Chondrocyte (in vitro differentiated cells): ENCODE measurements at places on chromosomes 4 and X. TPM values are rescaled to one million over a fixed set of nuclear protein-coding genes. Genes with fewer than 3 reads are reported as not detected.

HDX gene
- 4.0 to 4.5 TPM (median 4.2 TPM) in 3 replicates for total RNA-seq

GRCh38 chr4:1337376-1337831, 9.6 kb upstream of the UVSSA start:
- peak; percentile 75 for DNase-seq

GRCh38 chrX:13666836-13667235, 13.9 kb downstream of the TCEANC start:
- DNase-seq, result no peak

DNA sequence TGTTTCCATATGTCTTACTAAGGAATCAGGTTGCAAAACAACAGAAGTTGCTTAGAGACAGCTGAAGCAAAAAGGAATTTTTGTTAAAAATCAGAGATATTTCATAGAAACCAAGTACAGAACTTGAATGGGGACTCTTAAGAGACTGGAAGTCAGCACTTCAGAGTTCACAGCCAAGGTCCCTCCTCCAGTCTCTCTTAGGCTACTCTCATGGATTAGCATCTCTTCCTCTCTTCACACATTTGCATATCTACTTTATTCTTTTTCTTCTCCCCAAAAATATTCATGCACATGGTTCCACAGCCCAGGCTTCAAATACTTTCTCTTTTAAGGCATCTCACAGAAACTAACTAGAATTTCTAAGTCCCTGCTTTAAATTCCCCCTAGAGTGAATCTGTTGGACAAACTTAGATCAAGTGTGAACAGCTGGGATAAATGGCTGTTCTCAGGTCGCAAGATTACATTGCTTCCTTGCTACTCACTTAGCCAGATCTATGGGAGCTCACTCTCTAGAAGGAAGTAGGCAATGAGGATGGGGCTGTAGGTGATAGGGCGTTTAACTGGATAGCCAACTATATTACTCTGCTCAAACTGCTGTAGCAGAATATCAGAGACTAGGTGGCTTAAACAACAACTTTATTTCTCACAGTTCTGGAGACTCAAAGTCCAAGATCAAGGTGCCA, 73.7 kb upstream of the GALNT7 start:
- DNase-seq, result no peak

GRCh38 chr4:166091912-166092510, 219.0 kb downstream of the TLL1 start:
- no peak for DNase-seq
